Posterior vena cava (tissue), 2 donors: ENCODE measurements at places on chromosomes 3 and 15. TPM values are rescaled to one million over a fixed set of nuclear protein-coding genes. Genes with fewer than 3 reads are reported as not detected.

- no peak for DNase-seq
Measured at GRCh38 chr15:93359425-93360131, 270.6 kb upstream of the RGMA start.

DNA sequence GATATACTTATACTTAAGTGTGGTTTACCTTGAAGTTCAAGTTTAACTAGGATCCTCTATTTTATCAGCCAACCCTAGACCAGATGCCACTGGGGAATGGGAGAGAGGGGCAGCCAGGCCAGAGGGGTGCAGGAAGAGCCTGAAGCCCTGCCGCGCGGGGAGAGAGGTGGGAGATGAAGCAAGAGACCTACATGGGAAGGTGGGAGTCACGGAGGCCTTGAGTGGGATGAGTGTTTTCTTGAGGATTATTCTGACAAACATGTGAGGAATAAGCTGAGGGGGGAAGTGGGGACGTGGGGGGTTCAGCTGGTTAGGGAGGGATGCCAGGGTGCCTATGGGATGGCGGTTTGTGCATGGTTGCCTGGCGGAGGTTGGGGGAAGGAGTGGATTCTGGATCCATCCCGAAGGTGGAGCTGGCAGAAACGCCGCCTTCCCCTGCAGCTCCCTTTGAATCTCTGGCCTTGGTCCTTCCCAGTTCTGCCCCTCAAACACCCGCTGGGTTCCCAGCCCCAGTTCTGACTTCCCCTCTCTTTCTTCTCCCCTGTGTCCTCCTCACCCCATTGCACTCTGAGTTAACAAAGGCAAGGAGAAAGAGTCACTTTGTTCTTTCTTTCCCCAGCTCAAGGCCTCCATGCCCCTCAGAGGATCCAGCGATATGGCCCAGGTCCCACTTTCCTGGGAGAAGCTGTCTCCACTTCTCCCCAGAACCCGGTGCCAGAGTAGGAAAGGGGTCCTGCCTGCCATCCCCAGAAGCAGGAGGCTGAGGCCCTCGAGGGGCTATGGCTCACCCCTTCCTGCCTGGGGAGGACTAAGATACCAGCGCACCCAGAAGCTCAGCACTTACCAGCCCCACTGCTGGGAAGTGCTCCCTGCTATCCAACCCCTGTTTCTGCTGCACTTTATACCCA is 274.2 kb downstream of the UACA start:
- peak; percentile 56 for DNase-seq

DNA sequence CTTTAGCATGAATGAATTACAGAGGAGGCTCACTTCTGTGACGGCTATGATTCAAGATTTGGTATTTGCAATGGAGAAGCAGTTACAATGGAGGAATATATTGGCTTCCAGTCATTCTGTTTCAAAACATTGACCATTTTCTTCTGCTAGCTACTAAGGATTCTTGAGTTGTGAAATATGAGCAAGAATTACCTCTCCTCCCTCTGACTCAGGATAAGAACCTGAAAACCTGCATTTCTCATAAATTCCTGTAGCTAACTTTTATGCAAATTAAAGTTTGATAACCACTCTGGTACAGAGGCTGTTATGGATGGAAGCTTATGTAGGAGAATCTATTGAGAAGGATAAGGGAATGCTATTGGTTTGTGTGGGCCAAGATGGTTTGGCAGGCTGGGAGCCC is 84.1 kb upstream of the MYRIP start:
- DNase-seq = no peak

DNA sequence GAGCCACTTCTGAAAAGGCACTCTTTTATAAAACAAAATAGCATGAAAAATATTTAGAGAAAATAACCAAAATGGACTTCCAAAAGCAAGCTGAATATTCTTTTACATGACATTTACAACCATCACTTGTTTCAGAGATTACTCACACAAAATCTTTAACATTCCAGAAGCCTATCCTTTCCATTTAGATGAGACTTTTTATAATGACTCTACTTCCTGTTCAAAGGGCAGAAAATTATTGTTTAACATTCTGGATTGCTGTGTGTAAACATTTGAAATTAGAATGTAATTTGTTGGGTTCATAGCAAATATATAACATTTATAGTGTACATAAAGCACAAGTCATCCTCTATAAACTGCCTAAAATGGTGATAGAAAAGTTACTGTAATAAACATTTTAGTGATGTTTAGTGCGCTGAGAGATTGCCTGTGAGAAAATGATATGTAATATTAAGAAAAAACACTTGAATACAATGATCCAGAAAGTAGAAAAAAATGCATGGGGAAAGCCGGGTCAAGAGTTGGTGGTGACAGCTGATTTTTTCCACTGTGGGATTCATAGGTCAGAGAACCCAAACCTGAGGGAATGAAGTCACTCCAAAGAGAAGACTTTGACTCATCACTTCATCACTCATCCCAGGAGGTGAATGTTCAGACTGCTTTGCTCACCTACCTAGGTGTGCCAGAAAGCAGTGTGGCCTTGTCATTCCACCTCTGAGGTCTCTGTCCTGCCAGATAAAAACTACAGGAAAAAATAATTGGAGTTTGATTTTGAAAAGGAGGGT is 305.8 kb downstream of the ARPP21 start:
- DNase-seq = no peak

- DNase-seq = no peak
Measured at GRCh38 chr3:14532691-14533456, 7.3 kb downstream of the GRIP2 start.

Gene VIPR1
- total RNA-seq = 2.2 TPM

Gene PP2D1
- total RNA-seq = not detected

Gene TRIM71
- total RNA-seq = not detected
